ENCODE measurements at places on chromosomes 4 and X.

DNA sequence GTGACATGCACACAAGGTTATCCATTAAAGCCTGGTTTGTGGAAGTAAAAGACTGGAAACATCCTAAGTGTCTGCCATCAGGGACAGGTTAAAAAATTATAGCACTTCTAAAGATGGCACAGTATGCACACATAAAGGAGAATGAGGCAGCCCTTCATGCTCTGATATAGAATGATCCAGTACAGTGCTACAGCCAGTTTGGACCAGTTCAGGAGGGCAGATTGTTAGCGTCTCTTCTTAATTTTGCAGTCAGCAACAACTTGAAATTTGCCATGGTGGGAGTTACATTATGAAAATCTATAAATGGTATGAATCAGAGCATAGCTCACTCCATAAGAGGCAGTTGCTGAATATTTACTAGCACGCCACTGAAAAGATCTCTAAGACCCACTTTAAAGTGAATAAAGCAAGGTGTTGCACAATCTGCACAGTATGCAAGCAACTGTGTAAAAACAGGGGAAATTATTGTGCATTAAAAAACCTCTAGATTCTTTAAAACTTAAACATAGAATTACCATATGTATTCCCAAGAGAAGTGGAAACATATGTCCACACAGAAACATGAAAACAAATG, 20.3 kb upstream of the SOD3 start:
- DNase-seq = no peak

DNA sequence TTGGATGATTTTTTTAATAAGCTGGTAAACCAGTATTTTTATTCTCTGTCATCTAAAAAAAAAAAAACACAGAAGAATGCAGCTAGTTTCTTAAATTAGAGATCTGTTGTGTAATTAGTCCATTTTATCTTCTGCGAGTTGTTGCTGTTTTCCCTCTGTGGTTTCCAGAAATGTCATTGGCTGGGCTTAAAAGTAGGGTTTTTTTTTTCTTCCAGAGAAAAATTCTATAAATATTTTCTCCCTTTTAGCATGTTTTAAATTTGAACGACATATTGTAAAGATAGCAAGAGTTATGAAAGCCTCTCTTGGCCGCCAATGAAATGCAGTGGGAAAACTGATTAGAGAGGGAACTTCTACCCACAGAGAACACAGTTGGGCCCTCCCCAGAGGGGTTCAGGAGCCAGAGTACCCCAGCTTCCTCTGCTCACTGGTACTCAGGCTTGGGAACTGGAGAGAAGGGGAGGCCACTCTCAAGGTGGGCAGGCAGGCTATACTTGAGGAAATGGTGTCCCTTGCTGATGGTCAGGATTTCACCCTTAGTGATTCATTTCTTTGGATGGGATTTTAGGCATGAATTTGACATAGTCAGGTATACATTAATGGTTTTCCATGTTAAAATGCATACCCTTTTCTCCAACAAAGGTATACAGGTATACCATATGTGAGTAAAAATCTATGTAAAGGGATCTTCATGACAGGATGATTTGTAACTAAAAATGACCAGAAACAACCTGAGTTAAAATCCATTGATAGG, 166.1 kb downstream of the BCOR start:
- no peak for DNase-seq

GRCh38 chrX:68646421-68646820, 1.0 kb upstream of the STARD8 start:
- no peak for DNase-seq

GRCh38 chr4:143357161-143357845, 20.6 kb downstream of the GAB1 start:
- DNase-seq = no peak
